Karpas-422 (cell line): ENCODE measurements at places on chromosomes 2 and 18.
A peak's percentile ranks its signal among the peaks of the same experiment; 100 is the strongest.

GRCh38 chr2:240169486-240170353, 29.3 kb upstream of the OTOS start:
- no peak for DNase-seq

DNA sequence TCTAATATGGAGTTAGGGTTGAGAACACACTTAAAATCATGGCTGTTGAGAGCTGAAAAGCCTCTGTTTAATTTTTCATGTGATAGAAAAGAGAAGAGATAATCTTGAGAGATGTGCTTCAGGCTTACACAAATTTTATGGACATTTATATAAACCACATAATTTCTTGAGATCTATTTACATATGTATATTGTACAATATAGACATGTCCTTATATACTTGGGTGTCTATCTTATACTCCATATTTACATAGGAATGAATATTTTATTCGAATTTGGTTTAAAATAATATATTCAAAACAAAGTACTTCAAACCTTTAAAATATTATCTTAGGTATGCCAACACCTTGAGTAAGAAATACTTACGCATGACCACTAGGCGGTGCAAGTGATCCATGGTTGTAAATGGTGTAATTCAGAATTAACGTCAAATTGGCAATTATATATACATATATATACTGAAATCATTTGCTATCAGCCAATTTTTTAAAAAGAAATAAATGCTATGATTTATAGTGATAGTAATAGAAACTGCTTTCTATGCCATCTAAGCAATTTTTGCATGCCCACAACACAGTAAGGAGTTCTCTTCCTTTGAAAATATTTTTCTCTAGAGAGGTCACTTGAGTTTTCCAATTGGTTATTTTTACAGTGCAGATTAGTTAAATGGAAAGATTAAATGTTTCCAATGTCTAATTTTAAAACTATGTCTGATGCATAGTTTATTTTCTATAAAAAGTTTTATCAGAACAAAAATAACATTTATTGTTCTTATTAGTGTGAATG, 37.6 kb upstream of the SPAG16 start:
- peak; percentile 84 for DNase-seq

DNA sequence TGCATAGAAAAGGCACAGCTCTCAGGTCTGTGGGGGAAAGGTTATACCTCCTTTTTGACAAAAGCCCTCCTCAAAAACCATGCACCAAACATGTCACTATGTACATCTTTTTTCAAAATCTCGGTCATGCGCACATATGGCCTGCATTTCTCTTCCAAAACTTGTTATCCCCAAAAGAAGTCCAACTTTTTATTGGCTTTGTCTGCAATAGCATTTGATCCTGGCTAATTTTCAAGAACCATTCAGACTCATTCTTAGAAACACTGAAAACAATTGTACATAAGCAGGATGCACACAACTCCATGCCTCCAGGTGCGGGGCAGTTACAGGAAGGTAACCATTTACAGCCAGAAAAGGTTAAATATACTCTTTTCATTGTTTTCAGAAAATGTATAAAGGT, 21.9 kb downstream of the SERTAD2 start:
- DNase-seq = no peak

- DNase-seq = no peak
These were observed 796 bp downstream of the SPIRE1 start for GRCh38 chr18:12656938-12657683.

DNA sequence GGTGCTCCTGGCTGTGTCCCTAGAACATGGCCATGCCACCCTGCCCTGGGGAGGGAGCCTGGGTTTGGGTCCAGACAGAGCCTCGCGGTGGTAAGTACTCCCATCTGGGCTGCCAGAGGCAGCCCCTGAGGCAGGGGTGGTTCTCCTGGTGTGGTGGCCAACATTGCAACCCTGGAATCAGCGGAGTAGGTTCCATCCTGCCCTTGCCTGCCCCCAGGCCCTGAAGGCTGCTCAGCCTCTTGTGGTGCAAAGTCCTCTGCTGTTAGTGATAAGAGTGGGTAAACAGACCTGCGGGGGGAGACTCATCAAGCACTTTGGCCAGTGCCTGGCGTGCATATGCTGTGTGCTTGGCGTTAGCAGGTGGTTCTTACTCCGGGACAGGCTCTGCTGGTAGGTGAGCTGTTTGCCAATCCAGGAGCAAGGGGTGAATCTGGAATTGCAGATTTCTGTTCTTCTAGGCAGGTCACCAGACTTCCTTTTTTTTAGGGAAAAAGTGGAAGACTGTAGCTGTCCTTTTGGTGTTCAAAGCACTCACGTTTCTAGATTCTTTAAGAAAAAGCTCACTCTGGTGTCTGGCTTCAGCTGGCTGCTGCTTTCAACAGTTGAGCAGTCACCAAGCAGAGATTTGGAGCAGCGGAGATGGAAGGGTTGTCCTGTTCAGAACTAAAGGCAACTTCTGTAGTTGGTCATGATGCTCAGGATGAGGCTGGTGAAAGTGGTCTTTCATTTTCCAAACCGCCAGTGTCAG, 3.2 kb downstream of the CNNM3 start:
- no peak for DNase-seq

DNA sequence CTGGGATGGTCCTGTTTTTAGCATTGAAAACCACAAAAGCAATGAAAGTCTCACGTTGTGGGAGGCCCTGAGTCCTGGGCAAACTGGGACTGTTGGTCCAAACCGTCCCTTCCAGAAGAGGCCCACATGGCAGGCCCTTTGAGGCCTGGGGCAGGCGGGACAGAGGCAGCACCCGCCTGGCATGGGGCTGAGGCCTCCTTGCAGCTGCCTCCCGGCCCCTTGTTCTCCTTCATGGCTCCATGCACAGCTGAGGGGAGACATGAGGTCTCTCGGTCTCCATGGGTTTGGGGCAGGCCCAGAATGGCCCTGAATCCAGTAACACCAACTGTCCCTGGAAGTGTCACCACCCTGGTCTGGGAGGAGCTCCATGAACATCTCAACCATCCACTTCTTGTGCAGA, 61.9 kb downstream of the RRM2 start:
- no peak for DNase-seq

GRCh38 chr2:77512507-77512906, 9.7 kb downstream of the LRRTM4 start:
- peak; percentile 22 for DNase-seq

GRCh38 chr18:52451256-52451655, 111.3 kb downstream of the DCC start:
- no peak for DNase-seq

DNA sequence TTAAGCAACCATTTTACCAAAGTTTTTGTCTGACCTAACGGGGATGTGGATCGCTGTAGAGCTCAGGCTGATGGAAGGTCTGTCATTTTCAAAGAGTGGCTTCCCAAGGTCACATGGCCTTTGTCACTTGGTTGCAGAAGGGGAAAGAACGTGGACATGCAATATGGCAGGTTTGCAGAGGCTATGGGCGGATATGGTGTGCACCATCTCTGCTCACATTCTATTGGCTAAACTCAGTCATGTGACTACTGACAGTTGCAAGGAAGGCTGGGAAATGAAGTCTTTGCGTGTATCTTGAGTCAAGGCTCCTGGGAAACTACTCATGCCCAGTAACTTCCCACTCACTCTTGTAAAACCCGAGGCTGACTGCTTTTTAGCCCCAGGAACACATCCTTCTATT, 96.8 kb downstream of the ST6GAL2 start:
- peak; percentile 79 for DNase-seq

- DNase-seq = no peak
These were observed 1.5 kb upstream of the GMCL1 start for GRCh38 chr2:69827796-69828540.

DNA sequence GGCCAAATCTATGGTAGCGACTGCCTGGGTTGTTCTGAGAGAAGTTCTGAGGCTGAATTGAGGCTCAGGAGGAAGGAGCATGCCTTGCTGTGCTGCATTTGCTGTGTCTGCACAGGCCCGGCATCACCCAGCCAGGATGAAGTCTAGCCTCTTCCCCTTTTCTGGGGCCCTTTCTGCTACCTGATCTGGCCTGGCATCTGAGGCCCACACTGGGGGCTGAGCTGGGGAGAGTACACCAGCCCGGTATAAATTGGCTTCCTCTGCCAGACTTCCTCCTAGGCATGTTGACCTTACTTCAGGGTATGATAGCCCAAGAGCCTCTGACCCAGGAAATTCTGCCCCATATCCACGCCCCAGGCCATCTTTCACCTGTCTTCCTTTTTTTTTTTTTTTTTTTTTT, 30.0 kb downstream of the MRPL35 start:
- DNase-seq = peak; percentile 84

DNA sequence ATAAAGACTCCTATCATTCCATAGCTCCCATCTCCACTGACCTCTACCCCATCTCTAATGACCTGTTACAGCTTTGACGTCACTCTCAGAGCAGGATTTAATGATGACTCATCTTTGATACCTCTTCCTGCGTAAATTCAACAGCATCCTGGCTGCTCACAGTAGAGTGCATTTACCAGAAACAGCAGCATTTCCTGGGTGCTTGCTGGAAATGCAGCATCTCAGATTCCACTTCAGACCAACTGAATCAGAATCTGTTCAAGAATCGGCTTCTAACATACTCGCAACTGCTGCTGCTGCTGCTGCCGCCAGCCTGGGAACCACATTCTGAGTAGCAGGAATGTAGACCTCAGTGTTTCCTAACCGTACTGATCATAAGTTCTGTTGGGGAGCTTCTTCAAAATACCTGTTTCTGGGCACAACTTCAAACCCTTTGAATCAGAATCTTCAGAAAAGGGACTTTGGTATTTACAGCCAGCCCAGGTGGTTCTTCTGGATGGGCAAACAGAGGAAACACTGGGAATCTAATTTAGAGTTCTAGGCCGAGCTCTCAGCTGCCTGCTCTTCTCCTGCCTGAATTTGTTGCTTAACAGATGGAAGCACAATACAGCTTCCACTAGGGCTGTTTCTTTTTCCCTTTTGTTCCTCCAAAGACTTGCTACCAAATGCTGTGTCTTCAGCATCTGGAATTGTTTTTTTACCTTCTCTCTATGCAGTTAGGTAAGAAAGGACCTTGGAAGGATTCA, 241.4 kb downstream of the NCKAP5 start:
- no peak for DNase-seq

GRCh38 chr2:215764441-215765048, 248.8 kb downstream of the MREG start:
- no peak for DNase-seq

DNA sequence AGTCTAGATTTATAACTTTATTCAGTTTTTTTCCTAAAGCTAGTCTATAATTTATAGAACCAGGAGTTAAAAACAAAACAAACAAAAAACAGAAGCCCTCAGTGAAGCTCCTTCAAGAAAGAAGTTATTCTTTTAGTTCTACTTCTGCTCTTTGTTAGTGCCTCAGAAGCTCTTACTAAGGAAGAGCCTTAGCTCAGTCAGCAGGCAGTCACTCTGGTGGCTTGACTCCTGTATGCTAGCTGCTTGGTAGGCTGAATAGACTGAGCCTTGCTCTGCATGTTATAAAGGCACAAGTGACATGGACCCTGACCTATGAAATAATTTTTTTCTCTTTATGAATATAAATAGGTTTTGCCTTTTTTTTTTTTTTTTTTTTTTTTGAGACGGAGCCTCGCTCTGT, 24.8 kb downstream of the NCOA1 start:
- peak; percentile 50 for DNase-seq

GRCh38 chr2:36058953-36059352, 296.6 kb upstream of the CRIM1 start:
- DNase-seq = no peak

DNA sequence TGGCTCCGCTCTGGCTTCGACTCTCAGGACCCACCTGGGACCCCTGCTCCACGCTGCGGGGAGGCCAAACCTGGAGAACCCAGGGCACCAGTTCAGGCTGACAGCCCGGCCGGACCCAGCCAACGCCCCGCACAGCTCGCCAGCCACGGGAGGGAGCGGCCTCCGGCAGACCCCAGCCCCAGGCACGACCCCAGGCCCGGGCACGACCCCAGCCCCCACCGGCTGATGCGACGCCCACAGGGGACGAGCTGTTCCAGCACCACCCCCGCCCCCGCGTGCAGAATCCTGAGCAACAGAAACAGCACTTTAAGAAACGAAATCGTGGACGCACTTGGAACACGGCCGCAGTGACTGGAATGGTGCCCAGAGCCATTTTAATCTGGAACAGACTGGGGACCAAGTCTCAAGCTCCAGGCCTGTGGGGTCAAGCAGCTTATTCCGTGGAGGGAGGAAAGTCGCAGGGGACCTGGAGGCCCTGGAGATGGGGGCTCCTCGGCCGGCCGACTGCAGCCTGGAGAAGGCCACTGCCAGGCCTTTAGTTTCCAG, 74.2 kb downstream of the MBP start:
- no peak for DNase-seq

GRCh38 chr2:138333121-138333520, 168.4 kb upstream of the SPOPL start:
- no peak for DNase-seq

DNA sequence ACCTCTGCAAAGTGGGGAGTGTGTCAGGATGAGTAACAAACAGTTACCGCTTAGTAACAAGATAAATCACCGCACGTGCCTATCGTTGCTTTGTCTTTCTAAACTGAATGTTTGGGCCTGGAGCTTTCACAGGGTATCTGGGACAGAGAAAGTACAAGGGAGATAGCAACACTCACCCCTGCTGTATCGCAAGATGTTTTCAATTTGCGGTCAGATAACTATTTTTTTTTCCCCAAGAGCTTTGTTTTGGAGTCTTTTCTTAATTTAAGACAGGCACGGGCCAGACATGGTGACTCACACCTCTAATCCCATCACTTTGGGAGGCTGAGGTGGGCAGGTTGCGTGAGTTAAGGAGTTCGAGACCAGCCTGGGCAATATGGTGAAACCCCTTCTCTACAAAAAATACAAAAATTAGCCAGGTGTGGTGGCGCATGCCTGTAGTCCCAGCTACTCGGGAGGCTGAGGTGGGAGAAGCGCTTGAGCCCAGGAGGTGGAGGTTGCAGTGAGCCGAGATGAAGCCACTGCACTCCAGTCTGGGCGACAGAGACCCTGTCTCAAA, 146.6 kb downstream of the GBX2 start:
- no peak for DNase-seq

- DNase-seq = no peak
These were observed 78.4 kb upstream of the SALL3 start for GRCh38 chr18:78900938-78901909.

- peak; percentile 44 for DNase-seq
These were observed 232.9 kb downstream of the CDH7 start for GRCh38 chr18:65983750-65984149.

DNA sequence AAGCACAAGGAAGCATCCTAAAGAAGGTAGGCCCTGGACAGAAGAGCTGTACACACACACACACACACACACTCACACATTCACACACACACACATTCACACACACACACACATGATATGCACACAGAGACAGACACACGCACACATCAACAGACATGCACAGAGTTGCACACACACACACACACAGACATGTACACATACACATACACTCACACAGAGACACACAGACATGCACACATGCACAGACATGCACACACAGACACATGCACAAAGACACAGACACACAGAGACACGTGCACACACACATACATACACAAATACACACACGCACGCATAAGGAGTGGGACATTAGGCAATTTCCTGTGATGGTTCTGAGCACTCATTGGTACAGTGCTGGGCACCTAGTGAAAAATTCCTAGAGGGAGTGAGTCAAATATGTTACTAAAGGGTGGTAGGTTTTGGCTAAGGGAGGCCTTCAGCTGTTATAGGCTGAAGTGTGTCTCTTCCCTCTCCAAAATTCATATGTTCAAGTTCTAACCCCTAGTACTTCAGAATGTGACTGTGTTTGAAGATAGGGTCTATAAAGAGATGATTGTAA, 26.4 kb downstream of the THNSL2 start:
- no peak for DNase-seq
